ENCODE measurements at places on chromosomes 1 and 21.

DNA sequence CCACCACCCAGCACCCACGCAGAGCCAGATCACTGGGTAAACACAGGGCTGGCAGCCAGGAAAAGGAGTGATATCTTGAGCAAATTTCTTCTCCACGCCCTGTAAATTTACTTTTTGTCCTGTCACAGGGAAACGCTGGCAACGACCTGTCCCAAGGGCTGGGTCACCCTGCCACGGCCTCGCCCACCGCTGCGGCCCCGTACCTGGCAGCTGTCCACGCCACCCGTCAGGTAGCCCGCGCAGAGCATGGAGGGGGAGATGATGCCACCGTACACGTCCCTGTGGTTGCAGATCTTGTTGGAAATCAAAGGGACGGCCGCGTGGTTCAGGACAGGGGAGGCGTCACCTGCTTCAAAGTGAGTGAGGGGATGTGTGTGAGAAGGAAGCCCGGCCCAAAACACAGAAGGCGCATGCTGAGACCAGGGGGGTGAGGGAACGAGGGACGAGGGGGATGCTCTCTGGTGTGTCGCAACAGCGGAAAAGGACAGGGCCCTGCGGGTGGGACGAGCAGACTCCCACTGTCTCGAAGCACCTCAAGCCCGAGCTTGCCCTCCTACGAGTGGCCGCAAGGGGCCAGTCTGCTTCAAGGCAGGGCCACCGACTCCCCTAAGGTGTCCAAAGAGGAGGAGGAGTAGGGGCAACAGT, 10.1 kb upstream of the TFF1 start:
- peak; percentile 30 for DNase-seq

DNA sequence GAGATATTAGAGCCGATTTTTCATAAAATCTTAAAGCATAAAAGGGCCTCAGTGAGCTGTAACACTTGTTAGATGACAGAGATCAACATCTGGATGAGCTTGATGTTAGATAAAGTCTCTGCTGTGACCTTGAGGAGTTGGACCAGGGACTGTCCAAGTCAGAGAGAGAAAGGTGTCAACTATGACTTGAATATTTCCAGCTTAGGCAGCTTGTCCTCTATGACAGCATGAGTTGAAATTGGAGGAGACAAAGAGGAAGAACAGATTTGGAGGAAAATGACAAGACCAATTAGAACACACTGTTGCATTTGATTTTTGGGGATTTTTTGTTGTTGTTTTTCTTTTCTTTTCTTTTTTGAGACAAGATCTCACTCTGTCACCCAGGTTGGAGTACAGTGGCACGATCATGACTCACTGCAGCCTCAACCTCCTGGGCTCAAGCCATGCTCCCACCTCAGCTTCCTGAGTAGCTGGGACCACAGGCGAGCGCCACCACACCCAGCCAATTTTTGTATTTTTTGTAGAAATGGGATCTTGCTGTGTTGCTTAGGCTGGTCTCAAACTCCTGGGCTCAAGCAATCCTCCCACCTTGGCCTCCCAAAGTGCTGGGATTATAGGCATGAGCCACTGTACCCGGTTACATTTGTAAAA, 35.3 kb upstream of the CLIC4 start:
- no peak for DNase-seq

GRCh38 chr1:20732071-20732587, 374 bp downstream of the SH2D5 start:
- peak; percentile 87 for DNase-seq

DNA sequence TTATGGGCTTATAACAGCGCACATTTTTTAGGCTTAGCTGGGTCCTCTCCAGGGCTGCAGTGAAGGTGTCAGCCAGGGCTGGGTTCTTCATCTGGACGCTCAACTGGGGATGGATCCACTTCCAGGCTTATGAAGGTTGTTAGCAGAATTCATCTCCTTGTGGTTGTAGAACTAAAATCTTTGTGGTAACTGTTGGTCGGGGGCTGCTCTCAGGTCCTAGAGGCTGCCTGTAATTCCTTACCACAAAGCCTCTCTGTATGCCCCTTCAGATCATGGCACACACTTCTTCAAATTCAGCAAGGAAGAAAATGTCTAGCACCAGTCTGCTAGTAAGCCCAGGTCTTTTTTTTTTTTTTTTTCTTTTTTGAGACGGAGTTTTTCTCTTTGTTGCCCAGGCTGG, 40.9 kb upstream of the EPS8L3 start:
- DNase-seq: no peak

DNA sequence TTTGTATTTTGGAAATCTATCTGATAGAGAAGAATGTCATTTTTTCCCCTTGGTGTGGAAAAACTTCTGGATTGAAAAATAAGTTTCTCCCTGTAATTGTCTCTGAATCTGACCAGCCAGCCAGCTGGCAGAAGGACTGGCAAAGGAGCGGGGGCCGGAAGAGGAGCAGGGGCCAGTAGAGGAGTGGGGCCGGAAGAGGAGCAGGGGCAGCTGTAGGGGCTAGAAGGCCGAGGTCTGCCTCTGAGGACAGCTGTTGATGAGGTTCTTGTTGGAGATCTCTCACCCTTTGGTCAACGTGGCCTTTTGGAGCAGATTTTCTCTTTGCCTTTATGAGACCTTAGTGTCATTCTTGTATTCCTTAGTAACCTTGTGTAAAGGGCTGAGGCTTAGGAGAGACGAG, 121.8 kb downstream of the GALNT2 start:
- DNase-seq: no peak

Measured in NCI-H69 (cell line).